ENCODE measurements at places on chromosomes 5 and 9.
A peak's percentile ranks its signal among the peaks of the same experiment; 100 is the strongest.

- DNase-seq: no peak
Measured at GRCh38 chr9:123087359-123087888, 54.0 kb downstream of the GPR21 start.

GRCh38 chr9:118023644-118024043 is 319.4 kb downstream of the TLR4 start:
- DNase-seq: no peak

GRCh38 chr5:55304584-55304983 is 2.9 kb downstream of the DHX29 start:
- no peak for DNase-seq

- DNase-seq: no peak
Measured at GRCh38 chr9:132409828-132410528, at the start of gene CFAP77. CFAP77 (plus strand) TSS chr9:132410211; CDS start chr9:132410272, 61 bp downstream.

DNA sequence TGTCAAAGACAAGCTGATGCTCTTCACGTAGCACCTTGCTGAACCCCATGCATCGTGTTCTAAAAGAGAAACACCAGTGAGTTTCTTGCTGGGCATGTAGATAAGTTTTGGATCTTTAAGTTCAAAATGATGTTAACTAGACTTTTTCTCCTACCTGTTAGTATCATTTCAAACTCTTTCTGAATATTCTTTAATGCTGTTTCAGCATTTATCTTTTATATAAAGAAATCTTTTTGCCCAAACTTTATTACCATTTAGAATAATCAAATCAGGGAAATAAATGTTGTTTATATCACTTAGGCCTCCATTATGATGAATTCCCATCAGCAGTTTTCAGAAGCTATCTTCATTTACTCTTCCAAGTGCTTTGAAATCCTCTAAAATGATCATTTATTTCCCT is 542.8 kb downstream of the CDH10 start:
- DNase-seq: no peak

GRCh38 chr9:34158362-34158869 is 20.4 kb upstream of the UBAP1 start:
- DNase-seq: no peak

GRCh38 chr5:81165493-81166119 is 67.5 kb upstream of the CKMT2 start:
- DNase-seq: peak; percentile 57

- DNase-seq: no peak
Measured at GRCh38 chr5:5351288-5351979, 71.0 kb upstream of the ICE1 start.

GRCh38 chr5:176394881-176395675 is 6.5 kb downstream of the HIGD2A start:
- no peak for DNase-seq

DNA sequence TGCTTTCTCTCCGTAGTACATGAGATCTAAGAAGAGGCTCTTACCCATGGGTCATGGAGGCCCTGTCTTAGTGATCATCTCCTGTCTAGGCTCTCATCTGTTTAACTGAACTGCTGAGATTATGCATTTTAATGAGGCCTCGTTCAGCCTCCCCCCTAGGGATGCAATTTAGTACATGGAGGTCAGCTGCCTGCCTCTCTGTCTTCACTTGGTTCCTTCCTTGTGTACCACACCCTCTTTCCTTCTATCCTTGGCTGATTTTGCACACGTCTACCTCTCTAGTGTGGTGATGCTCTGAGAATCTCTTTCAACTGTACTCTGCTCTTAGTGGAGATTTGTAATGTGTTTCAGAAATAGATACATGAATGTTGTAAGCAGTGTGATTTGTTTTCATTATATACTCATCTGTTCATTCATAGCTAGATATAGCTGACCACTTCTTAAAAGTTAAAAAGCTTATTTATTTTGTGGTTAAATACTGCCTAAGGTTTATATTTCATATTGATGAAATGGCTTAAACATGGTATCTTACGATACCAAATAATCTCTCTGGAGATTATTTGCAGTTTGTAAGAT is 3.5 kb upstream of the ACTBL2 start:
- DNase-seq: no peak

- DNase-seq: no peak
Measured at GRCh38 chr5:73994963-73995362, 369.0 kb downstream of the ARHGEF28 start.

DNA sequence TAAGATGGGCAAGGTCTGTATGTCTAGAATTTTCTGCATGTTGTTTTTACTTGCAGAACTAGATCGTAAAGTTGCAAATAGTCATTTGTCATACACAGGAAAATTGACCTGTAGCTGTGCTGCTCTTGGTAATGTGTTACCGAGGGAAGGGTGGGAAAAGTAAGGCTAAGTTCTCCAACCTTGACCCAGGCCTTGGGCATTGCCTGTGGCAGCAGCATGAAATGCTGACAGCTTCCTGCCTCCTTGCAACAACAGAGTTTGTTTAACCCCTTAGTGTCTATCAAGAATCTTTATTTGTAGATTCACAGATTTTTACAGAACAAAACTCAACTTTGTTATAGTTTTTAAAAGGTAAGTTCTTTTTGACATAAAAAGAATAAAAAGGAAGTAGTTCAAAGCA is 48.3 kb downstream of the ERCC6L2 start:
- DNase-seq: no peak

DNA sequence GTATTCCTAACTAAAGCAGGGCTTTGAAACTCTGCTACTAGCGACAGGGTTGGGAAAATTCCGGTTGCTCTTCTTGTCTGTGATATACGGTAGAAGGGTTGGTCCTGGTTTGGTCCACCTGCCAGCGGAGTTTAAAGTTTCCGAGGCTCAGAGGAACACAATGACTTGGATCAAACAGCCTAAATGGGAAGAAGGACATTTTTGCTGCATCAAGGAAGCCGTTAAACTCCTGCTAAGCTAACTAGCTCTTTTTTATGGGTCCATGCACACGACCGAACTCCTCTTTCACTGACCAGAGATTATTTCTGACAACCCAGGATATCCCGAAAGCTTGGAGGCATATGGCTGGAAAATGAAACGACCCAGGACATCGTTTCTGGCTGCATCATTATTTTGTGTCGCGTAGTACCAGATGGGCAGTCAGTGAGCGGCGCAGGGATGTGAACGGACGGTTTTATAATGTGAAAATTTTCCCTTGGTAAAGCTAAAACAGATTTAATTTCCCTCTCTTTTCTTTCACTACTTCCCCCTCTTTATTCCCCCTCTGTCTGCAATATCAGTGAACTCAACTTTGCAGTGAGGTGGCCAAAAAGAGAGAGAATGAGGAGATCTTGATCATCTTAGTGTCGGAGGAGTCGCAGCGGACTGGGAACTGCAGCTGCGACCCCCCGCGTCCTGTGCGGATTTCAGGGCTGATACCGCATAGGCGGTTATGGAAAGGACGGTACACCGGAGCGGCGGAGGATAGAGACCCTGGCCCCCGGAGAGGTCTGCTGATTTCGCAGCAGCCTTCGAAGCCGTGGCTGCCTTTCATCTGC is at the start of gene LURAP1L:
Gene LURAP1L (plus strand): TSS at position 160 of the 818 bp plus-strand sequence. CDS start 696 bp downstream, outside the sequence.
- no peak for DNase-seq

- no peak for DNase-seq
Measured at GRCh38 chr5:111635151-111635902, 121.7 kb downstream of the NREP start.

DNA sequence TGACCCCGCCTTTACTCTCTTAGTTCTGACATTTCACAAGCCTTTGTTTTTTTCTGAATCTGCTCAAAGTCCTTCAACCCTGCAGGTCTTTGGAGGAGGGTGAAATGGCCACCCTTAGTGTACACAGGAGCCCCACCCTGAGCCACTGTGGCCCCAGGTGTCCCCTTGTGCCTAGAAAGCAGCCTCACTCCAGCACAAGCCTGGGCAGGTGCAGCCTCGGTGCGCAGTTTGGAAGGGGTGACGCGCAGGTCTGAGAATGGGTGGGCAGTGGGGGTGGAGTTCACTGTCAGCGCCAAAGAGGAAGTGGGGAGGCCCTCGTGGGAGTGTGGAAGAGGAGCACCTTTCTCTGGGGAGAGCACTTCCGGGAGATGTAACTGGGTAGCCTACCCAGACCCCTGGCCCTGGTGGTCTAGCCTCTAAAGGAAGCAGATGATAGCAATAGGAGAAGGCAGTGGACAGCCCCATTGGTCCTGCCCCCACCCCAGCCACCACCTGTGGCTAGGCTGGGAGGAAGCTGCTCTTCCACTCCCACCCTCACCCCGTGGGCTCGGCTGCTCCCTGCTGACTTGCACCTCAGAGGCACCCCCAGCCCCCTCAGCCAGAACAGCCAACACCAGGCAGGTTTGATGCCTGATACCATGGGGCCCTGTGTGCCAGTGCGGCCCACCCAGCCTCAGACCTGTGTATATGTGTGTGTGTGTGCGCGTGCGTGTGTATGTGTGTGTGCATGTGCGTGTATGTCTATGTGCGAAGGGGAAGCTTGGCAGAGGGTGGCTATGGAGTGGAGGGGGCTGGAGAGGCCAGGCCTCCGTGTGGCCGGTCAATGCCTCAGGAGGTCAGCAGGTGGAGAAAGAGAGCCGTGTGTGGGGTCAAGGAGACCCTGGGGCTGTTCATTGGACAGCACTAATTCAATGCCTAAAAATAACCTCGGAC is 16.8 kb upstream of the DAB2IP start:
- DNase-seq: no peak

GRCh38 chr9:110605565-110605964 is 26.0 kb upstream of the SVEP1 start:
- no peak for DNase-seq

DNA sequence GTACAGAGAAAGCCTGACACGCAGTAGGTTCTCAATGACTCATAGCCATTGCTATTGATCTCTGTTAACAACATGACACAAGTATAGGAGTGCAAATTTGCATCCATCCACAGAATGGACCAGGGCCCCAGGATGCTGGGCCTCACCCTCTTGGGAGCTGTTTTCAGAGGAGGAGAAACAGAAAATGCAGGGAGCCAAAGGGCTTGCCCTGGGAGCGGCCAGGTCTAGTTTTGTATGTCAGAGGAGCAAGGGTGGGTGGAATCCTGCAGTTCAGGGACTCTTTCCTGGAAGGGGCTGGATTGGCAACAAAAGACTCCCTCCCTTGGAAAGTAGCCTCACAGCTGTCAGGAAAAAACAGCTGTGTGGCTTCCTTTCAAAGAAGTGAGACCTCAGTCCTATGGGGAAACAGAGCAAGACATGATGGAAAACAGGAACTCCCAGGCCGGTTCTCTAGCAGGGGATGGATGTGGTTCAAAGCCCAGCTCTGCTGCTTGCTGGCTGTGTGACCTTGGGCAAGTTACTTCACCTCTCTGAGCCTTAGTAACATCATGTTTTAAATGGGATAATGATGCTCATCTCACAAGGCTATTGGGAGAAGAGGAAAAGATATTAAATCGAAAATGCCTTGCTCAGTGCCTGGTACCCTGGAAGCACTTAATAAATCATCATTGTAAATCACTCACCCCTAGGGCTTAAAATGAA is 50.5 kb upstream of the SH3PXD2B start:
- DNase-seq: no peak

DNA sequence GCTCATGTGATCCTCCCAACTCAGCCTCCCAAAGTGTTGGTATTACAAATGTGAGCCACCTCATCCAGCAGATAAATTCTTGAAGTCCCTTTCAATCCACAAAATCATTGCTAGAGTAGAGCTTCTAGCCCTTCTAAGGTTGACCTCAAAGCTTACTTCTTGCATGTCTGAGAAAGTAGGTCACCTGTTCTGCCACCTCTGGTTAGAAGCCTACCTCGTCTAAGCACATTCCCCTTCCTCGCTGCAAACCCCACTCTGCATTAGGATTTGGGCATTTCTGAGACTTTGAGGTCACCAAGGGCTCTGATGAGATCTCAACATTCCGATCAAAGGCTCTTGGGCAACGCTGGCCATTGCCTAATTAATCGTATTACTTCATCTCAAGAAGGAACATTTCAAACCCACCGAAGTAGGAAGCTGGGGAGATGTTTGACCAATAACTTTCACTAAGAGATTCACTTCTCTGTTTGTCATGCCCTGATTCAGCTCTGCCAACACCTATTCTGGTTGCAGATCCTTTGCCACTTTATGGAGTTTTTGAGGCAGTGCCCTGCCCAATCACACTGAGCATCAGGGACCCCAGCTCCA is 8.6 kb downstream of the ADAM19 start:
- DNase-seq: no peak

DNA sequence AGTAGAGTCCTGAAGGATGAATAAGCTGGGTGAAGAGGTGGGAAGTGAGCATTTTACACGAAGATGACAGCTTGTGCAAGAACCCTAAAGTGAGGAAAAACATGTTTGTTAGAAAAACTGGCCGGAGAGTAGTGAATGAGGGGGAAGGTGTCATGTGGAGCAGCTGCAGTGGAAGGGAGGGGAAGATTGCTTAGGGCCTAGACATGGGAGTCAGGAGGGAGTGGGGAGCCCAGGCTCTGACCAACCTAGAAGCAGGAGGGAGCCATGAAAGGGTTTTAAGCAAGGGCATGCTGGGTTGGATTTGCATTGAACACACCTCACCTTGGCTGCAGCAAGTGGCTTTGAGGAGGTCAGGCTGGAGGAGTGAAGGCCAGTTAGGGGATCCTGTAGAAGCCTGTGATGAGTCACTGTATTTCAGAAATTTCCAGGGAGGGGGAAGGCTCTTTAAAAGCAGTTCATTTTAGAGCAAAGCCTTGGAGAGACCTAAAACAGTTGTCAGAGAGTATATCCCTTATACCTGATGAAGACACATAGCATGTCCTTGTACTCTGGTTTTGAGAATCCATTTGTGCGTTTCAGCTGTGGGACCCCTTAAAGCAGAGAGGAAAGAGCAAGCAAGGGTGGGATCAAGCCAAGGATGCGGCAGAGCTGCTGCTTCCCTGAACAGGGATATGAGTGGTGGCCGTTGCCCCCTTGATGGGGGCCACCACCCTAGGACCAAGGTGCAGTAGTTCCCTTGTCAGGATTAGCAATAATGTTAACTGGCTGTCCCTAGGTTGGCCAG is 45.4 kb downstream of the ANGPTL2 start:
- no peak for DNase-seq

- DNase-seq: no peak
Measured at GRCh38 chr9:81077572-81077971, 611.8 kb downstream of the TLE1 start.

- no peak for DNase-seq
Measured at GRCh38 chr5:166695326-166695725, 1596.1 kb upstream of the WWC1 start.

DNA sequence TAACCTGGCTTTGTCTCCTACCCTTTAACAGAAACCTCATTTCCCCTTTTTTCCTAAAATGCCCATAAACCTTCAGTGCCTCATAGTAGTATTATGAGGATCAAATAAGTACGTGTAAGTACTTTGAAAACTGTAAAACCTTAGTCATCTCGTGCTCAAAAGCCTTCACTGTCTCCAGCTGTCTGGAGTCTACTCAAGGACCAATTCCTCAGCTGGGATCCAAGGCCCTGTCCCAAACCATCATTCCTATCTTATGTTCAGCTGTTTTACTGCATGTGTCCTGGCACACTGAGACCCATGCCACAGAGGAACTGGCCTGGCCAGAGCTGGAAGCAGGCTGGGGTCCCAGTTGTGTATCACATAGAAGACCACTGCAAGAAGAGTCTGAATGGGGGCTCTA is 15.9 kb downstream of the ADAMTSL1 start:
- DNase-seq: no peak
